Stimulated activated naive B cell treated with anti-CD40 and anti-IgM and Interleukin-4, amounts not matched to agents 10 μg/mL and 1 μg/mL and 100 μg/mL, for 72 hours (primary cell): ENCODE measurements at places on chromosomes 1 and 21.

GRCh38 chr21:25169370-25169769 lies 437.9 kb downstream of the MRPL39 start:
- no peak overlapping the region for H3K4me3 ChIP-seq
- H3K36me3 ChIP-seq: peaks cover 36% of the 10 kb centered on the region
- H3K4me1 ChIP-seq: peaks cover 2% of the 10 kb centered on the region
- H3K27me3 ChIP-seq: no peaks in the 10 kb centered on the region

- no peaks in the 10 kb centered on the region for H3K4me1 ChIP-seq
- no peak overlapping the region for H3K4me3 ChIP-seq
- H3K27ac ChIP-seq: no peak overlapping the region
- no peak for DNase-seq
- H3K27me3 ChIP-seq: peaks cover 34% of the 10 kb centered on the region
- no peaks in the 10 kb centered on the region for H3K36me3 ChIP-seq
Measured at GRCh38 chr1:22368125-22368524, 83.5 kb upstream of the ZBTB40 start.

- no peaks in the 10 kb centered on the region for H3K27me3 ChIP-seq
- peaks cover 15% of the 10 kb centered on the region for H3K4me1 ChIP-seq
- peaks cover 49% of the 10 kb centered on the region for H3K36me3 ChIP-seq
- no peak for DNase-seq
- H3K4me3 ChIP-seq: peak overlapping the region; percentile 67
Measured at GRCh38 chr1:38848071-38848470, 11.5 kb downstream of the RRAGC start.

DNA sequence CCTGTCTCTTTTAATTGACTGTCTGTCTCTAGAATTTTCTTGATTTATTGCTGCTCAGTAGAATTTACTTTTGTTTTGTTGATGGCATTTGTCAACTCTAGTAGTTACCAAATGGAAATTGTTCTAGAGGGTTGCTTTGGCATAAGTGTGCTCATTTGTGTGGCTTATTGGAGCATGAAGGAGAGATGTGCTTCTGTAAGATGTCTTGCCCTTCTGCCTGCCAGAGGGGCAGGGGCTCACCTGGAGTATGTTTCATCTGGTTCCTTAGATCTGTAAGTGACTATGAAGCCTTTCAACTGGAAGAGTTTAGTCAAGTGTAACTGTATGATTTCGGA lies 345.5 kb downstream of the DISC1 start:
- H3K27me3 ChIP-seq: no peaks in the 10 kb centered on the region
- peaks cover 3% of the 10 kb centered on the region for H3K36me3 ChIP-seq
- no peak overlapping the region for H3K27ac ChIP-seq
- no peak overlapping the region for H3K4me3 ChIP-seq
- no peaks in the 10 kb centered on the region for H3K4me1 ChIP-seq

- no peak for DNase-seq
- peaks cover 7% of the 10 kb centered on the region for H3K36me3 ChIP-seq
- peaks cover 34% of the 10 kb centered on the region for H3K4me1 ChIP-seq
- H3K27ac ChIP-seq: no peak overlapping the region
- peaks cover 21% of the 10 kb centered on the region for H3K27me3 ChIP-seq
Measured at GRCh38 chr21:15159382-15160020, 94.7 kb upstream of the NRIP1 start.

DNA sequence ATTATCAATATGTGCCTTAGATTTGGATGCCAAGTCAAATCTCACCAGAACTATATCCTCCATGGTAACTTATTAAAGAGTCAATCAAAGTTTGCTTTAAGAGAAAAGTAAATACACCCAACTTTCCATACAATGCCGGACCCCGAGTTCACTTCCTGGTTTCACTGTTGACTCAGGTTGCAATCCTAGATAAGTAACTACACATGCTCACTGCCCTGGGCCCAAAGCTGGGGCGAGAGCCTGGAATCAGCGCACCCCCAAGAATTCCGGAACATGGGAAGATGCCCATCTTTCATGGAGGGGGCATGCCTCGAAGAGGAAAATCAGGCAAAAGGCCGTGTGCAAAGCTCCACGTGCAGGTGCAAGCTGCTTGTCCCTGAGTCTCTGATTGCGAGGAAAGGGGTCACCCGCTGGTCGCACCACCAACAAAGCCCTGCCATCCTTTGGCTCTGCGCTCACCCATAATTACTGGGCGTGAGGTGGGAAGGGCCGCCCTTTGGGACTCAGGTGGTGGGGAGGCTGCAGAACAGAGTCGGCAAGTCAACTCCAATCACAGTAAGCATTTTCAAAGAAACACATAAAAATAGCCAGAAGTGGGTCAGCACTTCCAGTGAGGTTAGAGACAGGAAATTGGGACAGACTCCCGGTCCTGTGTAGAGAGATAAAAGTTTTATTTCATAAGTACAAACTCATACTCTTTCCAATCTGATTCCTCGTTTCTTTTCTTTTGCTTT lies 167.7 kb downstream of the TOMM20 start:
- peak overlapping the region; percentile 5 for H3K4me3 ChIP-seq
- peak overlapping the region; percentile 78 for H3K27ac ChIP-seq
- H3K4me1 ChIP-seq: peaks cover 56% of the 10 kb centered on the region
- no peaks in the 10 kb centered on the region for H3K27me3 ChIP-seq
- no peak for DNase-seq

GRCh38 chr1:226714148-226714547 lies 24.9 kb downstream of the ITPKB start:
- H3K27ac ChIP-seq: peak overlapping the region; percentile 69
- H3K27me3 ChIP-seq: no peaks in the 10 kb centered on the region
- peaks cover 84% of the 10 kb centered on the region for H3K4me1 ChIP-seq
- DNase-seq: no peak
- no peak overlapping the region for H3K4me3 ChIP-seq

GRCh38 chr1:14100444-14100843 lies 400.5 kb downstream of the PRDM2 start:
- peaks cover 36% of the 10 kb centered on the region for H3K27me3 ChIP-seq
- no peak for DNase-seq
- no peaks in the 10 kb centered on the region for H3K36me3 ChIP-seq
- H3K4me3 ChIP-seq: no peak overlapping the region
- no peaks in the 10 kb centered on the region for H3K4me1 ChIP-seq
